ENCODE measurements at places on chromosomes 6 and 20.

DNA sequence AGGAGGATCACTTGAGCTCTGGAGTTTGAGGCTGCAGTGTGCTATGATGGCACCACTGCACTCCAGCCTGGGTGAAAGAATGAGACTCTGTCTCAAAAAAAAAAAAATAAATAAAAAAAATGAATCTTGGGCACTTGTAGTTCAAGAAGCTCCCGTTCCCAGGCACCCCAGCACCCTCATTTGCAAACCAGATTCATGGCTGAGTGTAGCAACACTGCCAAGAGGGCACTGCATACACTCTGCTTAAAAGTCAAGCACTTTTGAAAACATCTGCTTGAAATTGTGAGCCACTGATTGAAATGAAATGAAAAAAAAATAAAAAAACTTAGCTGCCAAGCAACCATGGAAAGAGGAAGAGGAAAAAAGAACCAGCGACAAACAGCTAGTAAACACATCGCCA lies 124.7 kb upstream of the SASH1 start:
- DNase-seq, result no peak

DNA sequence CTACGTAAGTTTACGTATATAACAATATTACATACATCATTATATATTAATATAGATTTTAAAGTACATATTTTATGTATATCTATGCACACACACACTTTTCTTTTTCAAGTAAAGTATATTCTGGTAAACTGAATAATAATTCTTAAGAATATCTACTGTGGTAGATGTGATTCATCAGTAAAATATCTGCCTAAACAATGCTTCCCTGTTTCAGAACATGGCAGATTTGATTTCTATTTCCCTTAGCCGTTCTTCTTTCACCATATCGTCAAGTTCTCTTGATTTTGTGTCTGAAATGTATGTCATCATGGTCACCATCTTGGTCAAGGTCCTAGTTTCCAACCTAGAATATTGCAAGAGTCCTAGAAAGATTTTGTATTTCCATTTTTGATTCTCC lies 195.6 kb downstream of the HDGFL1 start:
- no peak for DNase-seq

- no peak for DNase-seq
Observed at GRCh38 chr20:4069751-4070150, 54.4 kb upstream of the RNF24 start.

DNA sequence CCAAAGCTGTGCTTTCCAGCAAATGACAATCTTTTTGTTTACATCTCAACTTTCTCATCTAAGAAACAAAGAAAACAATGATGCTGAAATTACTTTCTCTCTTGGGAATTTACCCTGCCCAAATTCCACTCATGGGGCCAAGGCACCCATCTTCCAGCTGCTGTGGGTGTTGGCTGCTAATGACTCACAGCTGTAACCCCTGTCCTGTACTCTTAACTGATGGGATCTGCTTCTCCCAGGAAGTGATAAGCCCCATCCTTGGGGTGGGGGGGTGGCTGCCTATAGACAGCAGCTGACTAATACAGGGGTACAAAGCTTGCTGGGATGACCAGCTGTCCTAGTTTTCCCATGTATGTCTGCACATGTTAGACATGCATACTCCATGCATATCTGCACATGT lies 938.6 kb downstream of the C6orf118 start:
- no peak for DNase-seq

DNA sequence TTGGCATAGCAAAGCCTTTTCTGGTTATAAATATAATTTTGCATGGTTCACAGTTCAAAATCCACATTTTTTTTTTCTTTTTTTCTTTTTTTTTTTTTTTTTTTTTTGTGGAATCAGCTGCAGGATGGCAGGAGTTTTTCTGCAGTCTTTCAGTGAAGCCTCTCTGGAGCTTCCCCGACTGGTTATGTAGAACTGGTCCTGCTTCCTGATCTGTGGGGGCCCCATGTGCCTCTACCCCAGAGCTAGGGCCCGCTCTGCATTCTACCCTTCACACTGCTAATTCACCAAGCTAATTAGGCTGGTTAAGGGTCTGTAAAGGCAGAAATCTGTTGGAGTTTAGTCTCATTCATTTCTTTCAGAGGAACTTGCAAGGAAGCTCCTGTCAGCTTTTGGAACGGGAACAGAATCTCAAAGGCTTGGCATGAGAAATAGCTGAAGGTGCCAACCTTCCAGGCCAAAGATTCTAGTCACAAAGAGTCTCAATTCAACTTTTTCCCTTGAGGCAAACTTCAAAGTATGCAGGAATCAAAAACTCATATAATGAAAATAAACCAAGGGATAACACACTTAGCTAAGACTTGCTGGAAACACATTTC lies 45.5 kb downstream of the HMGN3 start:
- no peak for DNase-seq

Measured in activated gamma-delta T cell treated with Interleukin-2 at 50 U/mL for 16 hours (primary cell).